ENCODE measurements at places on chromosomes 2 and 18.

- DNase-seq, result no peak
These were observed 86.3 kb downstream of the MAIP1 start for GRCh38 chr2:200041639-200042038.

- no peak for DNase-seq
These were observed 418.3 kb upstream of the CYRIA start for GRCh38 chr2:17083902-17084301.

- no peak for DNase-seq
These were observed 15.0 kb upstream of the GMPPA start for GRCh38 chr2:219483451-219484342.

GRCh38 chr2:200258881-200259576 is 47.5 kb upstream of the SPATS2L start:
- DNase-seq, result no peak

- no peak for DNase-seq
These were observed 18.2 kb upstream of the MGAT5 start for GRCh38 chr2:134235510-134236144.

- no peak for DNase-seq
These were observed 76.1 kb upstream of the TXNDC2 start for GRCh38 chr18:9809697-9810096.

GRCh38 chr2:133667085-133667484 is 98.8 kb upstream of the NCKAP5 start:
- no peak for DNase-seq

- DNase-seq, result no peak
These were observed 55.6 kb downstream of the ACAA2 start for GRCh38 chr18:49757513-49758262.

- DNase-seq, result no peak
These were observed 131.4 kb downstream of the TRABD2A start for GRCh38 chr2:84749442-84749841.

DNA sequence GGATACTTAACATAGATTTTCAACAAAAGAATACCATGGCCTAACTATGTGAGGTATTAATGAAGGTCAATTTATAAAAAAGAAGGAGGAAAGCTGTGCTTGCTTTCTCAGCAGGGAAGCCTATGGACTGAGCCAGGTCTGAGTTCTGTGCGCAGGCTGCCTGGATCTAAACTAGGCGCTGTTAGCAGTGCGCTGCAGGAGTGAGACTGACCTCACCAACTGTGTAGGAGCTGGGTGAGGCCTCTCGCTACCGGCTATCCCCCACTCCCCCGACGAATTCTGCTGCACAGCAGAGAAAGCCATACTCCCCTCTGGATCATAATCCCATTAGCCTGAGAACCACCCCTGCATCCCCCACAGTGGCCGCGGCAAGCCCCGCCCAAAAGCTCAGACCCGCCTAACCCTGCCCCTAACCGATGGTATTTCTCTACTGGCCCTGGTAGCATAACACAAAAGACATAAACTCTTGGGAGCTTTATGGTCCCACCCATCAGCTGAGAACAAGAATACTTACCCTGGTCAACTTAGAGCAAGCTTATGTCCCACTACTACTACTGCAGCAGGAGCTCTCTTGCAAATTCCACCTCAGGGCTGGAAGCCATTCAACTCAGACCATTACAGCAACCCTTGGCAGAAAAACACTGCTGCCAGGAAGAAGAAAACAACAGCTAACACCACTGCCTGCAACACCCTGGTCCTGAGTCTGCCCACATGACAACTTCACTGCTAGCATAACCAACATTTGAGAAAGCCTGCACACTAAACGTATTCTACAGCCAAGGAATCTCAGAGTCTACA is 28.0 kb downstream of the SULT1C2 start:
- no peak for DNase-seq

- no peak for DNase-seq
These were observed at the start of gene SYT4 for GRCh38 chr18:43277164-43277600. TSS of gene SYT4 (minus strand) at chr18:43277490. CDS start at chr18:43277281, 209 bp downstream.

DNA sequence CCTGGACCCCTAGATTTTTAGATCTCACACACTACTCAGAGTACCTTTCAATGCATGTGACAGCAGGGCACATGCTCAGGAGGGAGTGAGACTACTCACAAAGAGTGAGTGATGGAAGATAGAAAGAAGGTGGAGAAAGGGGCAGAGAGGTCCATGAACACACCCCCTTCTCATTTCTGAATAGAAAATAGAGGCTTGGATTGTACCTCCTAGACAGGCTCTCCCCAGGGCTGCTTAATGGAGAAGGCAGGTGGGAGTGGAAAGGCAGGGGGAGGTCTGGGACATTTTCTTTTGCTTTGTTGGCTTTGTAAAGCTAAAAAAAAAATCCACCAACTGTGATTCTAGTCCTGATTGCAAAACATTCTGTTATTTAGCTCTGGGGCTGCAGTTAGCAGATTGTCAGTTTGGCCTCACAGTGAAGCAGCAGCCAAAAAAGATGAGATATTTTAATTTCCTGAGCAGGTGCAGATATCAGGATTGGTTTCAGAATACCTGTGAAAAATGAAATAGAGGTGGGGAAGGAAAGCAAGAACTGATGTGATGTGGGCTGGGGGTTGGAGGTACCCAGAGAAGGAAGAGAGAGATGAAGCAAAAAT is 119.3 kb upstream of the GYPC start:
- no peak for DNase-seq

DNA sequence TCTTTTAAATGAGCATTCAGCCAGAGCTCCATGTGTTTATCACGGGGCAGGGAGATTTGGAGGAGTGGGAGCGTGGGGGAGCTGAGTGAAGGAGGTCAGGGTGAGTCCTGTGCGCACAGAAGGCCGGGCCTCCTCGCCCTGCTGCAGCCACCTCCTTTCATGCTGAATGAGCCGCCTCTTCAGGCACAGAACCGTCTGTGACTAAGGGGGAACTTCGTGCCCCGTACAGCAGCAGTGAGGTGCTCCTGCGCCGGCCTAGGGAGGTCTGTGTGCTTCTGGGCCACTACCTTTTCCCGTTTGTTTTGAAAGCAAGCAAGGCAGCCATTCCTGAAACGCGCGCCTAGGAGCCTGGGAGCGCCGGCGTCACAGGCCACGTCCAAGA is 27.1 kb upstream of the ZNF516 start:
- no peak for DNase-seq

DNA sequence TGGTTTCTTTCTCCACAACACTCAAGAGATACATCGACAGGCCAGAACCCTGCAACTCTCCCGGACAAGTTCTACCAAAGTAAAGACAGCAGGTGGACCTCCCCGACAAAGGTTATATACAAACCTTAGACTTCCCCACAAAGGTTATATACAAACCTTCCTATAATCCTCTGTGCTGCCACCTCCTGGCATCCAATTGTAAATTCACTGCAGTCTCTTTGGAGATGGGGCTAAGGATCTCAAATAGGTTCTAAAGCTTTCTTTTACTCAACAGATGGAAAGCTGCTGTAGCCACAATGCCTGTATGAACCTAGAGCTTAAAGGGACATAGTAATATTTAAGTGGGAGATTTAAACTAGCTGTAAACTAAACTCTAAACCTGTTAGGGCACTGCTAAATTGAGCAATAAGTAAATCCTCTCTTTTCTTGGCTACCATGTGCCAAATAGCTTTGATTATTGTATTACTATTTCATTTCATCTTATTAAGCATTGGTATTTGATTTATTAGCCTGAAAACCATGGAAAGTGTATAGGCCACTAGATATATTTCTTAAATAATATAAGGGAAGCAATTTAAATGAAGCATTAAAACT is 9.8 kb upstream of the MREG start:
- DNase-seq, result no peak

- no peak for DNase-seq
These were observed 127.7 kb downstream of the RNF152 start for GRCh38 chr18:61765097-61765496.

- DNase-seq, result no peak
These were observed 577.3 kb downstream of the EPHA4 start for GRCh38 chr2:220994846-220995245.

- DNase-seq, result no peak
These were observed 50.6 kb downstream of the RAPH1 start for GRCh38 chr2:203484266-203485112.

DNA sequence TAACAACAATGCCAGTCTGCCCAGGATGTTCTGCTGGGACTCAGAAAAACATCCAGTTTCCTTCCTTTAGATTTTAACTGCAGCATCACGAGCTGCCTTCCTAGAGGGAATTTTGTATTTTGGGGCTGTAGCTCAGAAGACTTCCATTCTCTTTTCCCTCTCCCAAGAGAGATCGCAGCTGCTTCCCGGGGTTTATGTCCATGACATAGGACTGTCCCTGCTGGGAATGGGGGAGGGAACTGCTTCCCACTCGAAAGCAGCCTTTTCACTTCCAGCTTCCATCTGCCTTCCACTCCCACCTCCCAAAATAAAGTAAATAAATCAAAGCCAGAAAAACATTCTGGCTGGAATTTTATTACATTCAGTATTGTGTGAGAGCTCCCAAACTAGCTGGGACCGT is 52.4 kb downstream of the LIMS1 start:
- DNase-seq, result no peak

GRCh38 chr2:25743132-25743830 is 69.9 kb upstream of the DTNB start:
- no peak for DNase-seq

- DNase-seq, result no peak
These were observed 51.2 kb downstream of the CLASP1 start for GRCh38 chr2:121598087-121598486.

DNA sequence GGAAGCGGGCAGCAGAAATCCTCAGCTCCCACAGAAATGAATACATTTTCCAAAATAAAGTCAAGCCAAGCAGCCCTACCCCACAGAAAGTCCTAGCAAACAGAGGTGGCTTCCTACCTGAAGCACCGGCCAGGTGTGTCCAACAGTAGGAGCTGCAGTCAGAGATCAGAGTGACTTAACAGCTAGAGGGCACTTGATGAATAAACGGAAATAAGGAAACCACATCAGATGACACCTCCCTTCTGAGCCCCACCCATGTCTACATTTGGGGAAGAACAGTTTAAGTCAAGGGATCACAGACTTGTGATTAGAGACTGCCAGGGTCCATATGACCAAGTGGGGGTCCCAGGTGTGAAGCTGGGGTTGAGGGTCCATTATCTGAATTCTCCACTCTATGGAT is at the start of gene CXCR1:
Gene CXCR1, minus strand, starts transcription at position 172 of the 400 bp plus-strand sequence. CDS start 1,751 bp downstream, outside the sequence.
- no peak for DNase-seq

- no peak for DNase-seq
These were observed 161.8 kb downstream of the DCDC2C start for GRCh38 chr2:3864943-3865865.

GRCh38 chr2:56077359-56077915 is 106.4 kb upstream of the CCDC85A start:
- DNase-seq, result no peak

DNA sequence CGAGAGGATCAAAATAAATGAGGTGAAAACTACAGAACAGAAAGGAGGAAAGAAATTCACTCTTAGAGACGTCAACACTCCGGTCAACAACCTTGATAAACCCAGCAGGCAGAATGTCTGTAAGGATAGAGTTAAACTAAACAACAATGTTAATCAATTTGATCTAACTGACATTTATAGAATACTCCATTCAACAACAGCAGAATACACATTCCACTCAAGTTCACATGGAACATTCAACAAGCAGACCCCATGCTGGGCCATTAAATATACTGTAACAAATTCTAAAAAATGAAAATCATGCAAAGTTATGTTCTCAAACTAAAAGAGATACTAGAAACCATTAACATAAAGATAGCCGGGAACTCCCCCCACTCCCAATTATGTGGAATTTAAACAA is 41.8 kb downstream of the FAM210A start:
- no peak for DNase-seq

DNA sequence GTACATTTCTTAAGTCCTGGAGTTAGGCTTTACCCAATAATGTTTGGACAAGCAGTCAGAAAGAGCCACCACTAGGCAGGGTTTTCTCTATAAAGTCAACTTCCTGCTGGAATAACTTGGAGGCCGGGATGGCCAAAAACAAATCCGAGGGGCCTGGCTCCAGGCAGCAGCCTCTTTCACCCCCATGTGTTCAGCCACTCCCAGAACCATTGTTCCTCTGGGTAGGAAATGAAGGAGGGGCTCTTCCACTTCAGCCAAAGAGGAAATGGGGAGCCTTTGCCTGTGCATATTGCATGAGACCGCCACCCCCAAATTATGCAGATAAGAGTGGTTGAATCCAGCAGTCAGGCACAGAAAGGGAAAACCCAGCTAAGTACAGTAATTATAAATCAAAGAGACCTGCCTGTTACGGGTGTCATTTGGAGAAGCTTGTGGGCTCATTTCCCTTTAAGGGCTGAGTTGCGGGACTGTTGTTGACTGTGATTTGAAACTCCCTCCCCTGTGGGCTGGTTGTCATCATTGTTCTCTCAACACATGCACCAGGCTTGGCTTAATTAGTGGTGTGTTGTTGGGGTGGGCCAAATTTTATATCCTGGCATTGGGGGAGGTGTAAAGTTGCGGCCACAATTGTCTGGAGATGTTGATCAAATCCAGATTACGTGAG is 212.8 kb upstream of the SOX11 start:
- DNase-seq, result no peak

DNA sequence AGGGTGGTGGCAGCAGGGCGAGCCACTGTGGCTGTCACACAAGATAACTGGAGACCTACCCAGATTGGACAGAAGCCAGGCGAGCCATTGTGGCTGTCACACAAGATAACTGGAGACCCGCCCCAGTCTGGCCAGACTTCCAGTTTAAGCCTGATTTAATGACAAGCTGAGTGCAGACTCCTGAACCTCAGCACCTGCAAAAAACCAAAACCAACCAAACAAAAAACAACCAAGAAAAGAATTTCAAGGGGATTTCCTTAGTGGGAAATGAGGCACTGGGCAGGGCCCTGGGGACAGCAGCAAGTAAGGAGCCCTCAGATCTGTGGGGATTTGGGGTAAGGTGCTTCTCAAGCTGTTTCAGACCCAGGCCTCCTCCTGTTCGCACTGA is 95.2 kb upstream of the BOD1L2 start:
- DNase-seq, result no peak

- no peak for DNase-seq
These were observed 4.8 kb upstream of the PDIA6 start for GRCh38 chr2:10817413-10817812.

GRCh38 chr2:60560734-60561644 is 7.5 kb upstream of the BCL11A start:
- no peak for DNase-seq

DNA sequence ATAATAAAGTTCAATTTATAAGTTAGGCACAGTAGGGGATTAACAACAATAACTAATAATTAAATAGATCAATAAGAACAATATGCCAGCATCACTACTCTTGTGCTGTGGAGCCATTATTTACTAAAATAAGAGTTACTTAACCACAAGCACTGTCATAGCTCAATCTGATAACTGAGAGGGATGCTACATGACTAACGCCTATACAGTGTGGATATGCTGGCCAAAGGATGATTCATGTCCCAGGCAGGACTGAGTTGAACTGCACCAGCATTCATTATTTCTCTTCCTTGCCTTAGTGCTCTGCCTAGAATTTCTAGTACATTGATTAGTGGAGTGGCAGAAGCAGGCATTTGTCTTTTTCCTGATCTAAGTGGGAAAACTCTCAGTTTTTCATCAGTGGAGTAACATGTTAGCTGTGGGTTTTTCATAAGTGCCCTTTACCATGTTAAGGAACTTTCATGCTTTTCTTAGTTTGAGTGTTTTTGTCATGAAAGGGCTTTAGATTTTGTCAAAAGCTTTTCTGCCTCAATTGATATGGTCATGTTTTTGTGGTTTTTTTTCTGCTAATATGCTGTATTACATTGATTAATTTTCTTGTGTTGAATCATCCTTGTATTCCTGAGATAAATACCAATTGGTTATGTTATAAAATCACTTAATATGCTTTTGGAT is 21.7 kb downstream of the KIAA1328 start:
- no peak for DNase-seq

GRCh38 chr2:71934595-71935261 is 212.9 kb downstream of the CYP26B1 start:
- DNase-seq, result no peak

Data from lower lobe of right lung (tissue), 2 donors.